ENCODE measurements at places on chromosomes 1 and 21.

DNA sequence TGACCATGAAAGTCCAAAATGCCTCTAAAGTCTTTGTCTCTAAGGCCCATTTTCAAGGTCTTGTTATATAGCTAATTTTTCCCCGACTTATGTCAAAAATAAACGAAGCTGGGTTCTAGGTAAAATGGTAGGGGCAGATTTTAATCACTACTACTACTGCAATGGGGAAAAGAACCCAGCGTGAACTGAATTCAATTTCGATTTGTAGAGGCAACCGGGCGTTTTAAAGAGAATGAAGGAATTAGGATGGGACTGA is 536 bp upstream of the EXO1 start:
- DNase-seq: no peak

DNA sequence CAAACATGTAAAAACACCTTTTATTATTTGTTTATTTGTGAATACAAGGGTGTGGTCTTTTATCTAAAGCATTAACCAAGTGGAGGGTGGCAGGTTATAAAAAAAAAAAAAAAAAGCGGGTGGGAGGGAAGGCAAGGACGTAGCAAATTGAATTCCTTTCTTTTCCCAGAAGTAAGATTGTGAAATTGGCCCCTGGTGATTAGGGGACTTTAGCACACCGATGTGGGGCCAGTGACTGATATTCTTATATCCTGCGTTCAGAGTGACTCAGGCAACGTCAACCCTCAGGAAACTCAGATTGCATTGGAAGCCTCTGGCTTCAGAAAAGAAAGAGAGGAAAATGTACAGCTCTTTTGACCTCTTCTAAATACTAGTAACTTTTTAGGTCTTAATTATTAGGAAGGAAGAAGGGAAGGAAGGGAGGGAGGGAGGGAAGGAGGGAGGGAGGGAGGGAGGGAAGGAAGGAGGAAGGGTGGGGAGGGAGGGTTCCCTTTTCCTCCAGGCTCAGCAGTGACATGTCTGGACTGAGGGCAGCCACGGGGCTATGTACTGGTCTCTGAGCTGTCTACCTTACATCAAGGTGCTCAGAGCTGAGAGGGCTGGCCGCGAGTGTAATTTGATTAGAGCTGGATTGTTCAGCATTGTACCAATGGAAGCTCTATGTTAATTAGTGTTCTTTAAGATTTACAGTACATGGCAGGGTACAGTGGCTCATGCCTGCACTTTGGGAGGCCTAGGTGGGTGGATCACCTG is 30.2 kb downstream of the EVA1C start:
- no peak for DNase-seq

GRCh38 chr21:44300262-44300959 is 558 bp downstream of the PFKL start:
- peak; percentile 56 for DNase-seq

GRCh38 chr1:218254296-218254946 is 30.7 kb upstream of the RRP15 start:
- no peak for DNase-seq

DNA sequence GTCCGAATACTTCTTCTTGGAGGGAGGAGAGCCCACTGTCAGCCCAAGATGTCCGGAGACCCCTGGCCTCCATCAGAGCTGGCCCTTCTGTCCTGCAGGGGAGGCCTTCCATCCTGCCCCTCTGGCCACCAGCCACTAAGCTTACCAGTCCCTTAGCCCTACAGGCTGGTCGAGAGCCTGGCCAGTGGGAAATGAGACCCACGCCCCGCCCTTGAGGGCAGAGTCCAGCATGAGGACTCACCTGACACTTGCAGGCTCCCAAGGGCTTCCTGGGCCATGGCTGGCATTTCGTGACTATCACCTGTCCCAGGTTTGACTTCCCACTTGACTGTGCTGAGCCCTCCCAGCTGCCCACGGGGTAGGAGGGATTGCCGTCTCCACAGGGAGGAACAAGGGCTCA is 361.8 kb upstream of the VAMP3 start:
- no peak for DNase-seq

DNA sequence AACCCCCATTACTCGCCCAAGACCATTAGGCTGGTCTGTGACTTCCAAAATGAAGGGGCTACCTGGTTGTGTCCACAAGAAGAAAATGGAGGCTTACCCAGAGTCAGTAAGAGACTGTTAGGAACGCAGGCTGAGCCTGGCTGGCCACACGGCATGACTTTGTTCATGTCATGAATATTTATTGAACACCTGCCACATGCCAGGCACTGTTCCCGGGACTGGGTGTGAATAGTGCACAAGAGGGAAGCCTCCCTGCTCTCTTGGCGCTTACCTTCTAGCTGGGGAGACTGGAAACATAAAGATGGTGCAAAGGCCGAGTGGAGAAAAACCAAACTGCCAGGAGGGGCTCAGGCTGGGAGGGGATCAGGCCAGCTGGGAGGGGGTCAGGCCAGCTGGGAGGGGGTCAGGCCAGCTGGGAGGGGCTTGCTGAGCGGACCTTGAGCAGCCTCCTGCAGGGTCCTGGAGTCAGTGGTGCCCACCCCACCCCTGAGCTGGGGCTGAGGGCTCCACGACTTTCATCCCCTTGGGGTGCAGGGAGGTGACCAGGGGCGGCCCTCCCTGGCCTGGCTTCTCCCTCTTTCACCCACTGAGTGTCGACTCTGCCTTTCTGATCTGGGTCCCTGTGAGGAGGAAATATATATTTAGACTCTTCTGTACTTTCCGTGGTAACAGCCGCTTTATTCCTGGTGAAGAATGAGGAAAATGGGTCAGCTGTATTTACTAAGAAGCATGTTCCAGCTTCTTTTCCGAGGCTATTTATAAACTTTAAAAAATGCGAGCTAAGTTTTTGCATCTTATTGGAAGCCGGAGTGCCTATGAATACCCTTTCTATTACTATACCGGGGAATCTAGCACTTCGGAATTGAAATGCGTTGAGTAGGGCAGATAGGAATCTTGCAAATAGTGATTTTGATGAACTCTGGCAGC is 139.0 kb downstream of the CAMTA1 start:
- no peak for DNase-seq

DNA sequence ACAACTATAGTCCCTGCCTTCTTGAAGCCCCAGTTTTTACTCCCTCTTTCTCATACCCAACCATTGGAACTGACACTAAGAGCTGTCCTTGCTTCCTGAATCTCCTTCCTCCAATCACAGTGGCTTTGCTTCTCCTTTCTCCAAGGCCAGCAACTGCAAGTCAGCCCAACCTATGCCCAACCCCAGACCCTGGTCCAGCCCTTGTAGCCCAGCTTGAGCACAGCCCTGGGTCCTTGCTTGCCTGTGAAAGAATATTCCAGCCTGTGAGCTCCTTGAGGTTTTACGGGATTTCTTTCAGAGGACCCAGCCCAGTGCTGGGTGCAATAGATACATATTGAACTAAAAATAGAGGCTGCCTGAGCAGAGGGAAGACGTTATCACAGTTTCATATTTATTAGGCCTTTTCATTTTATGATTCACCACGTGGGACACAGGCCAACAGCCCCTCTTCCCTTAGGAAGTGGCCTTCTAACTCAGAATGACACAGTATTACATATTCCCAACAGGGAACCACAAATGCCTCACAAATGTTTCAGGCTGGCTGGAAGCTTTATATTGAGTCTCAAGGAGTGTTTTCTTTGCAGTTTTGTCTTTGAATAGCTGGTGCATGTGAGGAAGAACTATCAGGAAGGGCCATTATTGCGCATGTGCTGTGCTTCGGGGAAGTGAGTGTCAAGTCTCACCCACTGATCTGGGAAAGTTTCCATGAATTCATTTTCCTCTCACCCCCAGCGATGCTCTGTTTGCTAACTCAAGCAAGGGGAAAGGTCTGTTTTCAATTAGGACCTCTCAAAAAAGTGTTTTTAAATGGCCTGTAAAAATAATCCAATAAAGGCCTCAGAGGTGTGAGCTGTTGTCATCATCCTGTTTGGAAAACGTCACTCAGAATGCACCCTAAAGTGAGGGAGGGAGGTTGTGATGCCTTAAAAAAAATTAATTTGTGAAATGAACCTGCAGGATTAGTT is 92.3 kb upstream of the NFIA start:
- no peak for DNase-seq

GRCh38 chr21:44702973-44703730 is 6.2 kb downstream of the KRTAP10-12 start:
- DNase-seq: no peak

DNA sequence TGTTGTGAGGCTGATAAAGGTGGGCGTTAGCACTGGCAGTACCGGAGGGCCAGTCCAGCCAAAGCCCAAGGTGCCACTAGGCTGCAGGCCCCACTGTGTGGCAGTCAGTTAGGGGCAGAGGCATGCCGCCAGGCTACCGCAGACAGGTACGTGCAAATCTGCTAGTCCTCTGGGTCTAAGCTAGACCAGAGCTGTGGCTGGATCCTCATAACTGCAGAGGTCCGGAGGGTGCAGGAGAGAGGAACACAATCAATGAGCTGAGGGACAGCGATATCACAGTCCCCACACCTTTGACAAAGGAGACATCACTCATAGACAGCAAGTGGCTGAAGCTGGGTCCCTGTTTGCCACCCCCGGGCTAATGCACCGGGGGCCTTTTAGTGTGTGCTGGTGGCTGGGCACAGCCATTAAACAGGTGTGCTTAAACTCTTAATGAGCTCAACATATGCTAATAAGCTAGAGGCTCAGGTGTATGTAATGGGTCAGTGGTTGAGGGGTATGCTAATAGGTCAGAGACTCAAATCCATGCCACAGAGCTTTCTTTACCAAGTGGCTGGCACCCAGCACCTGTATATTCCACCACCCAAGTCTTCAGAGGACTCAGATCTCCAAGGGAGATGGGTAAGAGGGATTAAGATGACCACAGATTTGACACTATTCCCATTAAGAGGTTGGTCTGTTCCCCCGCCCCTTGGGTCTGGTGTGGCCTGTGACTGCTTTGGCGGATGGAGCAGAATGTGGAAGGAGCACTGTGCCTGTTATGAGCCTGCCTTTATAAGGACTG is 82.0 kb downstream of the GLIS1 start:
- no peak for DNase-seq

DNA sequence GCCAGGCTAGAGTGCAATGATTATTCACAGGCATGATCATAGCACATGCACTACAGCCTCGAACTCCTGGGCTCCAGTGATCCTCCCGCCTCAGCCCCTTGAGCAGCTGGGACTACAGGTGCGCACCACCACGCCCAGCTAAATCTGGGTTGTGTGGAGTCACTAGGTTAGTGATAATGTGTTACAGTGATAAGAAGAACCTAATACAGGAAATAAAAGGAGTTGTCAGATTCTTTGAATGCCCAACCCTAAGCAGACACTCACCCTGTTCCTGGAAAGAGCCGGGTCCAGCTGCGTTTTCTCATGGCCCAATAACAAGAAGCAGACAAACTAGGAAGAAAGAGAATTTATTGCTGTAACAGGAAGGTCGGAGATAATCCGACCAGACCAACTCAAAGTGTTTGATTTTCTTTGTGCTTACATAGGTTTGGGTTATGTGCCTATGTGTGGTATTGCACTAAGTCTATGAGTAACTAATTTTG is 8.8 kb downstream of the IFNGR2 start:
- DNase-seq: no peak

- DNase-seq: no peak
Measured at GRCh38 chr1:213227458-213227857, 176.4 kb downstream of the RPS6KC1 start.

GRCh38 chr1:50110656-50111055 is 1.9 kb downstream of the ELAVL4 start:
- DNase-seq: no peak

DNA sequence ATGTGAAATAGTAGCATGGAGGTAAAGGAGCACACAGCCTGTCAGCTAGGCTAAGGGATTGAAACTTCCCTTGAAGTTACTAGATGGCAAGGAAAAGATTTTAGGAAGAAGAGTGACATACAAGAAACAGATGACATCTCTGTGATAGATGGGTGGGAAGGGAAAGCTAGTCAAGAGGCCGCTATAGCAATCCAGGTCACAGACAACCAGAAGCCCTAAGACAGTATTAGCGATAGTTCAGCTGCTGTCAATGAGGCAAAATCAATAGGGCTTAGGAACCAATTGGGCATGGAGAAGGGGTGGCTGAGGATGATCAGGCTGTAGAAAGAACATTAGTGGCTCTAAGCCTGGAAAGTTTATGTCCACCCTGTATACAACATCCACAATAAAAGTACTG is 111.1 kb downstream of the GLUL start:
- DNase-seq: no peak

DNA sequence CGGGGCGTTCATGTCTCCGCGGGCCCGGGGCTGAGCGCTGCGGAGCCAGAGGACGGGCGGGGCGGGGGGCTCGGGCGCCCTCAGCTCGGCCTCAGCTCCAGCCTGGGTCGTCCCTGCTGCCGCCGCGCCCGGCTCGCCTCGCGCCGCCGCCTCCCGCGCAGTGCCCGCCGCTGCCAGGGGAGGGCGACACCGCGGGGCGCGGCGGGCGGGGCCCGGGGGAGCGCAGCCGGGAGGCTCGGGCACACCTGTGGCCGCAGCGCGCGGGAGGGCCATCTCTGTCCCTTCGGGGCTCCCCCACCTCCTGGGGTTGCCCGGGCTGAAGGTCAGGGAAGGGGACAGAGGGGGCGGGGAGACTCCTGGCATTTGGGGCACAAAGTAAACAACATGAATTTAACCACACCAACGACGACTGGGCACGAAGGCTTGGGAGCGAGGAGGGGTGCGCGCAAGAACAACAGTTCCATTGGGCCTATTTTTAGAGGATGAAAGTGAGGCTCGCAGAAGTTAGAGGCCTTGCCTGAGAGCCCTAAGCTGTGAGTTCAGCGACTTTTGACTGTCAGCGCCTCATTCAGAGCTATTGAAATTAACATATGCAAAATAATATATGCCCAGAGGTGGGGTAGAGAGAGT is at the start of gene FAM131C:
TSS of gene FAM131C (minus strand) at position 162 of the 630 bp plus-strand sequence. CDS start 209 bp downstream, outside the sequence.
- peak; percentile 20 for DNase-seq

DNA sequence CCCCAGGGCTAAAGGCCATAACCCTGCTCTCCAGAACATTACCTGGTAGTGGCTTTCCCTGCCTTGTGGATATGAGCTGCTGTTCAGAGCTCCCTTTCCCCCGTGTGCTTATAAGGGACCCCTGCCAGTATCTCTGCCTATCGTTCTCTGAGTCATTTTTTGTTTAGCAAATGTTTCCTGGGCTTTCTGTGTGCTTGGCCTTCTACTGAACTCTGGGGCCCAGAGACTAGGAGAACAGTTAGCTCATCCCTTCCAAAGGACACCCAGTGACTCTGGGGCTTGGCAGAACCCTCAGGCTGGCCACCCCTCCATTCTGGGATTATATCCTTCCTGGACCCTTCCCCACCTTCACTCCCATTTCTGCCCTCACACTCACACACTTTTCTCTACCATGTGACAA is 80.8 kb upstream of the POU3F1 start:
- DNase-seq: no peak

GRCh38 chr1:15836772-15837669 is 10.5 kb upstream of the SPEN start:
- DNase-seq: no peak

GRCh38 chr1:11581445-11581991 is 72.7 kb downstream of the FBXO2 start:
- DNase-seq: no peak

Data from activated T-helper 1 cell treated with Interleukin-2 at 50 U/mL for 16 hours (primary cell).